ENCODE measurements at places on chromosomes 5 and 9. TPM values are rescaled to one million over a fixed set of nuclear protein-coding genes. Genes with fewer than 3 reads are reported as not detected.

GRCh38 chr5:143428155-143428554 is 24.7 kb upstream of the NR3C1 start:
- DNase-seq = no peak

GRCh38 chr5:144779368-144779767 is 608.7 kb downstream of the KCTD16 start:
- no peak for DNase-seq

DNA sequence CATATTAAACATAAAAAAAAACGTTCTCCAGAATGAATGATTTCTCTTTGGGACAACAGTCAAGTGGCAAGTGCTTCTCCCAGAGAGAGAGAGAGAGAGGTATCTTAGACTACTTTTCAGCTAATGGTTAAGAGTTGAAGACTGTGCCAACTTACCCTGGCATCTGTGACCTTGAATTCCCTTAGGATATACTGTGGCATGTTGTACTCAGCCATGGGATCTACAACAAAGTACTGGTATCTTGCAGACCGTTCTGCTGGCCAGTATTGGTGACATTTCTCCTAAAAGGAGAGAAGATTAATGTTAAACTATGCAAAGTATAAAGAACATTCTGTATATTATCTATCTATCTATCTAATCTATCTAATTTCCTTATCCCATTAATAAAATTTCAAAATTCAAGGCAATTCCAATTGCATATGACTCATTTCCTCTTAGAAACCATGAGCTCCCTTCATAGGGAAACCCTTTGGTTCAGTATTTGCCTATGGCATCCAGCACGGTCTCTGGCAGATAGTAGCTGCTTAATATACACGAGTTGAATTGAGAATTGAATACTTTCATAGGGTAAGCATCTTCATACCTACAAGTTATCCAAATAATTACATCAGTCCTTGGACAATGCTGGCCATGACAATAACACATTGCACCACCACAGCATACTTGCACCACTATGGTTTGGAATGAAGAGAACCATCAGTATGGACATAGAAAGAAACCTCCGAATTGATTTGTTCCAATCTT is 539.4 kb upstream of the DMAC1 start:
- DNase-seq = no peak

- no peak for DNase-seq
Observed at GRCh38 chr9:23582836-23583235, 243.2 kb downstream of the ELAVL2 start.

DNA sequence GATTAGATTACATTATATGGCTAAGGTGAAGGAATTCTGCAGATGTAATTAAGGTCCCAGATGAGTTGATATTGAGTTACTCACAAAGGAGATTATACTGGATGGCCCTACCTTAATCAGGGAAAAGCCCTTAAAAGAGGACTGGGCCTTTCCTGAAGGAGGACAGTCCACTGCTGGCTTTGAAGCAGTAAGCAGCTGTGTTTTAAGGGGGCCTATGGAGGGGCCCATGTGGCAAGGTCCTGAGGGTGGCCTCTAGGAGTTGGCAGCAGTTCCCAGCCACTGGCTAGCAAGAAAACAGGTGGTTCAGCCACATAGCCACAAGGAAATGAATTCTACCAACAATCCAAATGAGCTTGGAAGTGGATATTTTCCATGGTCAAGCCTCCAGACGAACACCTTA is 36.4 kb upstream of the GDNF start:
- no peak for DNase-seq

DNA sequence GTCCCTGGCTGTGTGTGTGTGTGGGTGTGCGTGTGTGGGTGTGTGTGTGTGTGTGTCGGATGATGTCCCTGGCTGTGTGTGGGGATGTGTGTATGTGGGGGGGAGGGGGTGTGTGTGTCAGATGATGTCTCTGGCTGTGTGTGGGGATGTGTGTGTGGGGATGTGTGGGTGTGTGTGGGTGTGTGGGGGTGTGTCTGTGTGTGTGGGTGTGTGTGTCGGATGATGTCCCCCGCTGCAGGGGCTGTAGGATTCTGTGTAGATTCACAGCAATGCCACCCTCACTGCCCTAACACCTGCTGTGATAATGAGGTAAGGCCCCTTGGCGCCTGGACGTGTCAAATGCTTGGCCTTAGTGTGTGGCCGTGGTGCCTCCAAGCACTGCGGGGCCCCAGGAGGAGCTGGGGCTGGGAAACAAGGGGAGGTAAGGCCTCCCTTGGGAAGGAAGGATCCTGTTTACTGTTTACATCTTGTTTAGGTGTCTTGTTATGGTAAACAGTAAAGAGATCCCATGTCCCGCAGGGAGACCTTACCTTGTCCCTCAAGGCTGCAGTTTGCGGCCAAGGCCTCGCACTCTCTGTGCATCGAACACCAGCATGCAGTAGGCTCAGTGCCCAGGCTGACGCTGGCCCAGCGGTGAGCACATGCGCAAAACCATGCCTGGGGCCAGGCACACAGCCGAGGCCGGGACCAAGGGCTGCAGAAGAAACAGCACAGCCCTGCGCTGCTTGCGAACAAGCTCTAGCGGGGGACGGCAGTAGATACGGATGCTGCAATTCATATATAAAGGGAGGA is 24.1 kb downstream of the AHRR start:
- DNase-seq = no peak

- DNase-seq = no peak
Observed at GRCh38 chr5:95966005-95966404, 4.4 kb upstream of the ELL2 start.

DNA sequence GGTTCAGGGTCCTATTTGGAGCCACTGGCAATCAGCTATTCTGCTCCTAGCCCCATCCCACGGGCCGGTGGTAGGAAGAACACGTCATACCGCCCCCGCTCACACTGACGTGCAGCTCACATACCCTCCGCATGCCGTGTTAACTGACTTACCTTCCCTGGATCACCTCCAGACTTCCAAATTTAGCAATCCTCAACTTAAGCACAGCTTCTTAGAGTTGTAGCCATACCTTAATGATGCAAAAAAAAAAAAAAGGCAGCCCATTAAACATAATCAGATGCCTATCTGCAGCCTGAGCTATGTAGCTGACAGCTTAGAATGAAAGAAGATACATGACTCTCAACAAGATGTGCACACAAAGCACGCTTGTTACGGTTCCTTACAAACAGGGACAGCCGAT is 93.0 kb downstream of the IRX2 start:
- no peak for DNase-seq

Gene GLRA1
- not detected for polyA plus RNA-seq

Gene IFNA13
- not detected for polyA plus RNA-seq
